DMS79 treated with DMSO at 0.1 percent for 48 hours (cell line): ENCODE measurements at places on chromosomes 13 and 19.

GRCh38 chr13:36997716-36998427 lies 1.3 kb downstream of the ALG5 start:
- no peak for DNase-seq

DNA sequence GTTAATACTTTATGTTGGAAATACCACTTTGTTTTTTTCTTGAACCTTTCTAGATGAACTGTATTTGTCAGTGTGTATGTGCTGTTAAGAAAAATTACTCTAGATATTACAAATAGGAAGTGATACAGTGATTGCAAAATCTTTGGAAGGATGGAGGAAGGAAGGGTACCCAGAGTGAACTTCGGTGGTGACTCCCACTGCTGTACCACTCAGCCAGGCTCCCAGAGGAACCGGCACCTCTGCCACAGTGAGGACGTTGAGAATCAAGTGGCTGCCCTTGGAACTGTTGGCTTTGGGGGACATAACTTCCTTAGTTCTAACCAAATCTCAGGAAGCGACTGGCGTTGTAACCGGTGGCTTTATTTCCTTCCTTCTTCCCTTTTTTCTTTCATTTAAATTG lies 184.7 kb downstream of the PCCA start:
- no peak for DNase-seq

DNA sequence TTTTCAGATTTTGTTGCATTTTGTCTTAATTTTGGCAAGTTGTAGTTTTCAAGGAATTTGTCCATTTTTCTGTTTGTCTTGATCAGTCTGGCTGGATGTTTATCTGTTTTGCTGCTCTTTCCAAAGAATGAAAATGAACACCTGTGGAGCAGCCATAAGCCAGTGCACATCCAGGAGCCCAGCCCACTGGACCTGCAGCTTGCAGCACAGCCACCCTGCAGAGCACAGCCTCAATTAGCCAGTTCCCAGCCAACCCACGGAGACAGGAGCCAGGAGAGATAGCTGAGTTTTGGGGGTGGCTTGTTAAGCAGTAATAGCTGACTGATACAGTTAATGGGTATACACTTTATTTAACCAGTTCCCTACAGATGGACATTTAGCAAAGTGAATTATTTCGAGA lies 38.0 kb upstream of the URI1 start:
- DNase-seq = no peak

GRCh38 chr13:20703780-20704458 lies 420 bp downstream of the IL17D start:
- peak; percentile 31 for DNase-seq

DNA sequence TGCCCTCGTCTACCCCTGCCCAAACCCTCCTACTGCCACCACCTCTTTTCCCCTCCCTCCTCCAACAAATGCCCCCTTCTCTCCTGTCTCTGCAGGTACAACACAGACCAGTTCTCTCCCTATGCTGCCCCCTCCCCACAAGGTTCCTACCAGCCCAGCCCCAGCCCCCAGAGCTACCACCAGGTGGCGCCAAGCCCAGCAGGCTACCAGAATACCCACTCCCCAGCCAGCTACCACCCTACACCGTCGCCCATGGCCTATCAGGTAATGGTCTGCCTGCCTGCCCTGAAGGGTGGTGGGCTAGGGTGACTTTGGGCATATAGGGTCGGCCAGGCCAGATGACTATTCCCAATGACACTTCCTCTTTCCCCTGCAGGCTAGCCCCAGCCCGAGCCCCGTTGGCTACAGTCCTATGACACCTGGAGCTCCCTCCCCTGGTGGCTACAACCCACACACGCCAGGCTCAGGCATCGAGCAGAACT lies 6.5 kb upstream of the TIMM50 start:
- DNase-seq = peak; percentile 5

DNA sequence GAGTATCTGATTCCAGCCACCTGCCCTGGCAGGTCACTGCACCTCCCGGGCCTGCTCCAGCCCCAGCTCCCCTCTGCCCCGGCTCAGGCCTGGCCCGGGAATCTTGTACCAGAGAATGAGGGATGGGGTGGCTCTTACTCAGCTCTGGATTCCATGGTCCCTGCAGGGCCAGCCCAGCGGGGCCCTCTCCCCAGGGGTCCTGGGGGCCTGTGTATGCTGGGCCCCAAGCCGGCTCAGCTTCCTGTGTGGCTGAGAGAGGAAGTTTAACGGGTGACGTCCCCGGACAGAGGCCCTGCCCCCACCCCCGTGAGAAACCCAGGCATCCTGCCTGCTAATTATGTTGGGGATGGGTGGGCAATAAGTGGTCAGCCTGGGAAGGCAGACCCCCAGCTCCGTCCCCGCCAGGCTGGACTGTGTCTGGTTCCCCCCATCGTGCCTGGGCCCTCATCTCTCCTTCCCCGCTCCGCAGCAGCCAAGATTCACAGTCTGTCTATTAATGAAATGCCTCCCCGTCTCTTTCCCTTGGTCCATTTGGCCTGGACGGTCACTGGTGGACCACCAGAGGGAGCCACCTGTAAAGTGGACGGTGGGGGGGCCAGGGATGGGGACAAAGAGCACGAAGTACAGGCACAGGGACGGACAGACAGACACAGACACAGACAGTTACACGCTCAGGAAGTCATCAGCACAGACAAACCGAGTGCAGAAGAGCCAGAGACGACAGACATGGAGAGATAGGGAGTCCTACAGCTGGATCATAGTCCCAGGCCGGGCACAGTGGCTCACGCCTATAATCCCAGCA lies at the start of gene DENND1C:
TSS of gene DENND1C (minus strand) at position 247 of the 802 bp plus-strand sequence. CDS start at position 155, 92 bp downstream.
- DNase-seq = no peak

DNA sequence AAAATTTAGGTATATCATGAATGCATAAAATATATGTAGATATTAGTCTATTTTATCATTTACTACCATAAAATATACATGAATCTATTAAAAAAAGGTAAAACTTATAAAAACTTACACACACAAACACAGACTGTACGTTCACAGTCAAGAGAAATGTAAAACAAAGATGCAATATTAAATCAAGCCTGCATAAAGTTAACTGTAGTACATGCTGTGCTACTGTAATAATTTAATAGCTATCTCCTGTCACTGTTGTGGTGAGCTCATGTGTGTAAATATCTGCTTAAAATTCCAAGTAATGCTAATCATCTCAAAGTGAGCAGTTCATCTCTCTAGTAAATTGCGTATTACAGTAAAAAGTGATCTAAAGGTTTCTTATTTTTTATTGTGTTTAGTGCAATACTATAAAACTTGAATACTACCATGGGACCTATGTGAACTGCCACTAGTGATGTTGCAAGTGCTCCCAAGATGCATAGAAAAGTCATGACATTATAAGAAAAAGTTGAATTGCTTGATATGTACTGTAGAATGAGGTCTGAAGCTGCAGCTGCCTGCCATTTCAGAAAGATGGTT lies 762 bp upstream of the ZNF233 start:
- no peak for DNase-seq

GRCh38 chr19:51186323-51186722 lies 38.6 kb upstream of the CD33 start:
- DNase-seq = no peak
